ENCODE measurements at places on chromosomes 2 and 18. TPM values are rescaled to one million over a fixed set of nuclear protein-coding genes. Genes with fewer than 3 reads are reported as not detected.

RIT2 gene
- not detected for total RNA-seq

KATNAL2 gene
- total RNA-seq = 1.7 TPM

IL1F10 gene
- not detected for total RNA-seq

DSC1 gene
- not detected for total RNA-seq

HAAO gene
- total RNA-seq = 3.9 TPM

PLCL1 gene
- total RNA-seq = 0.17 TPM

REG3G gene
- total RNA-seq = not detected

LTBP1 gene
- 357 TPM for total RNA-seq

AKAIN1 gene
- total RNA-seq = not detected
